ENCODE measurements at places on chromosomes 13 and 19. TPM values are rescaled to one million over a fixed set of nuclear protein-coding genes. Genes with fewer than 3 reads are reported as not detected.

- no peak for DNase-seq
These were observed 171.4 kb upstream of the GPC6 start for GRCh38 chr13:93055233-93055632.

DNA sequence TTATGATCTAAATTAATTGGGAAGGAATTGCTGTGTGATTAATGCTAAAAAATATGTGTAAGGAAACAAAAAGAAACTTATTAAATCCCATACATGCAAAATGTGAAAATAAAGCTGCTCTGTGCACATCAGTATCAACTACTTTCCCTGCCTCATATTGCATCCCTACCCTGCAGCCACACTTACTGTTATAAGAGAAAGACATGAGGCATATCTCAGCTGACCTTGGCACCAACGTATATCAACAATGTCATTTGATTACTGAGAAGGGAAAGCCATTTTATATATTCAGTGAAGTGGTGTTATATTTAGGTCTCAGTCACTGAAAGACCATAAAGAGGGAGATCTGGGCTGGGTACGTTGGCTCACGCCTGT lies 585.1 kb downstream of the GPC6 start:
- DNase-seq, result no peak

The SAMD4B gene
- 75.7 TPM for polyA plus RNA-seq

- no peak for DNase-seq
These were observed 5.7 kb upstream of the SHKBP1 start for GRCh38 chr19:40571005-40571318.

DNA sequence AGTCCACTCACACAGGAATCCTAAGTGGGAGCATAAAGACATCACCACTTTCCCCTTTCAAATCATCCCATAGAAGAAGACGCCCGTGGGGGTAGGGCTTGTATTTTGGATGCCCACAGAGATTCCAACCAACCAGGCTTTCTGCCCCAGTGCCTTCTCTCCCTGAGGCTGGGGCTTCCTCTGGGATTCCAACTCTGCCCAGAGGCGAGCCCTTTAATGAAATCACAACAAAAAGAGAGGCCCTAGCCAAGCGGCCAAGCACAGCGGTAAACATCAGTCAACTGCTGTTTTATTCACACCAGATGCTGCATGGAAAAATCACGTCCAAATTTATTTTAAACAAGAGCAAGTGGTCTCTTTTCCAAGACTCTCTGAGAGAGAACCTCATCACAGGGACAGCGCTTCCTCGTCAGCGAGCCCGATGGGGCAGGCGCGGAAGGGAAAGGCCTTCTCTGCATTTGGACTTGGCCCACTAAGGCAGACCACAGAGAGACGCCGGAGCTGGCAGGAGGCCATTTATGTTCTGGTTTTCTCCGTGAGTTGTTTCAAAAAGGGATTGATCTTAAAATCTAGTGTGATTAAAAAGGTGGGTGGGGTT lies 31.5 kb downstream of the ADPRHL1 start:
- no peak for DNase-seq

The CRX gene
- not detected for polyA plus RNA-seq

The SIGLEC8 gene
- polyA plus RNA-seq, result not detected

- no peak for DNase-seq
These were observed 9.4 kb downstream of the PCDH20 start for GRCh38 chr13:61406275-61406674.

DNA sequence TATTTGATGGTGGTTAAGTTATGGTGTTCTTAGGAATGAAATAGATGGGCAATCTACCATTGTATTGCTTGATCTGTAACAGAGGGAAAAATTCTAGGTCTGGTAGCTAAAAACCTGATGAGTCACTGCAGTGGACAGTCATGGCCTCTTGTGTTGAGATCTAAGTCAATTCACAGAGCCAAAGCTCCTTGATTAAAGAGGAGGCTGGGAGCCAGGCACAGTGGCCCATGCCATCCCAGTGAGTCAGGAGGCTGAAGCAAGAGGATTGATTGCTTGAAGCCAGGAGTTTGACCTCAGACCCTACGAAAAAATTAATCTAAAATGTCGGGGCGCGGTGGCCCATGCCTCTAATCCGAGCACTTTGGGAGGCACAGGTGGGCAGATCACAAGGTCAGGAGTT lies 67.1 kb upstream of the KPNA3 start:
- peak; percentile 77 for DNase-seq

The STARD13 gene
- 21.2 TPM for polyA plus RNA-seq

GRCh38 chr13:57601536-57601935 lies 30.0 kb upstream of the PCDH17 start:
- no peak for DNase-seq

The INAFM1 gene
- 2.9 TPM for polyA plus RNA-seq

DNA sequence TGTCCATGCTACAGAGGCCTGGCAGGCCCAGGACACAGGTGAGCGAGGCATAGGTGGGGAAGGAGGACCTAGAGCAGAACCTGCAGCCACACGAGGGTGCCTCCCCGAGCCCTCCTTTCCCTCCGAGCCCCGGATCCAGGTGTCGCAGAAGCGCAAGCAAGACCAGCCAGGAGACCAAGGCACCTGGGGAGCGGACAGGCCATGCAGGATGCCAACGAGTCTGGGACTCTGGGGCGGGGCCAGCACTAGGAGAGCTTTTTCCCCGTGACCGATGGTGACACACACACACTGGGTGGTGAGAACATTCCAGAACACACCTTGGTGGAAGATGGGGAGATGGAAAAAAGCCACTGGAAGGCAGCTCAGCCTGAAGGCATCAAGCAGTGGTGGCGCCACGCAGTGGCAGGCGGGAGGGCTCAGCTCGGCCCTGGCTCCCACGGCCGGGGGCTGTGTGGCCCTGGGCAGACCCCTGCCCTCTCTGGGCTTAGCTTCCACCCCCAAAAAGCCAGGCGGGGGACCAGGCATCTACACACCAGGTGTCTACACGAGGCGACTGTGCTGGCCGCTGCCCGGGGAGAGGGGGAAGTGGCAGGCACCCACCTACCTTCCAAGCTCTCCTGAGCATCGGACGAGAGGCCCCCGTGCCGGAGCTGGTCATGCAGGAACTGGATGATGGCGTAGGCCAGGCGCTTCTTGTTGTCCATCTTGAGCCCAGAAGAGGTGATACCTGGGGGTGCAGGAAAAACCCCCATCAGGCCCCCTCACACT lies 14.5 kb downstream of the SGTA start:
- DNase-seq, result no peak

The FBXL3 gene
- 22.0 TPM for polyA plus RNA-seq

DNA sequence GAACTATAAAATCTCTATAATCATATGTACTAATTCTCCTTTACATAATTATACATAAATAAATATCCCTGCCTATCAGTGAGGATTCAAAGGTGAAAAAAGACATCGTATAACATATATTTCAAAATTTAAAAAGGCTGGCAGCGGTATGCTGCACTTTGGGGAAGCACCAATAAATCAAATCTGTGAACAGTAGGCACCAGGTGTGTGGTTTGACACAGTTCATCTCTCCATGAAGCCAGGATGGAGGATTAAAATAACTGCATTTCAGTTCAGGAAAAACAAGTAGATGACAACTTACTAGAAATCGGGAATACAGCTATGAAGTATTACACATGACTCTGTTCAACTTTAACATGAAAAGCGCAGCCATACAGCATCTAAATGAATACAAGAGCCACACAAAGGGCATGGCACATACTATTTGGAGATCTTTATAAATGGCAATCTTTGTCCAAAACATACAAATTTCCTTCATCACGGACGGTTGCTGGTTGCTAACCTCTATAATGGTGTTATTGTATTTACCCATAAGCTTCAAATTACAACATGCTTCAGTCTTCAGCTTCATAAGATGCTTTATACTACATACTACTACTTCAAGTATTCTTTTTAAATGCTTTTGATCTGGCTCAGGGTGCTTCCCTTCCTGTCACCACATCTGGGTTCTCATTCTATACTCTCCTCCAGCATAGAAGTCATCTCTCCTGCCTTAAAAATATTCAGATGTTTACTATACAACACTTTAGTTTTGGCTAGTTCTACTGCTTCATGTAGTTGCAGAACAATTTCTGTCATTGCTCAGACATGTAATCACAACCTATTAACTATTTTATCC lies 128.7 kb downstream of the KLF12 start:
- no peak for DNase-seq

The PSG7 gene
- polyA plus RNA-seq, result 0.17 TPM

DNA sequence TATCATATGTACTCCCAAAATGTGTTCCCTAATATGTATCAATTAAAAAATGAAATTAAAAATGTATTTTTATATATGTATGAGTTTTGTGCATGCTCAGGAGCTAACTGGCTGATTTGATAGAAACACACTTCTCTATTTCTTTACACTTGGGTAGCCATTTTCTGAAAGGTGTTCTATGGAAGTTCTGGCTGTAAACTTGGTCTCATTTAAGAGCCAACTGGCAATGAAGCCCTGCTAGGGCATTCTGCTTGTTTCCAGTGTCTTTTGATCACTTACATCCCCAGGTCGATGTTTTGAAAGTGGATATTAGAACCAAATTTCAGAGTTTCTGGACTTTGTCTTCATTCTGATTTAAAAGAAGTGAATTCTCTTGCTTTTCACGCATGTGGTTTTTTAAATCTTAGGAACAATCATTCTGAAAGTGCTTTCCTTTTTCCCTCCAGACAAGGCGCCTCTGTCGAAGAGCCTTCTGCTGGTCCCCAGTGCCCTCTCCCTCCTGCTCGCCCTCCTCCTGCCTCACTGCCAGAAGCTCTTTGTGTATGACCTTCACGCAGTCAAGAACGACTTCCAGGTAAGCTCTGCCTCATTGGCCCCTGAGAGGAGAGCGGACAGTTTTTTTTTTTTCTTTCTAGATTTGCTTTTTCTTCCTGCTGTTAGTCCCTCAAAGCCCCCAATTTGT lies 20.1 kb downstream of the GPR18 start:
- DNase-seq, result no peak

DNA sequence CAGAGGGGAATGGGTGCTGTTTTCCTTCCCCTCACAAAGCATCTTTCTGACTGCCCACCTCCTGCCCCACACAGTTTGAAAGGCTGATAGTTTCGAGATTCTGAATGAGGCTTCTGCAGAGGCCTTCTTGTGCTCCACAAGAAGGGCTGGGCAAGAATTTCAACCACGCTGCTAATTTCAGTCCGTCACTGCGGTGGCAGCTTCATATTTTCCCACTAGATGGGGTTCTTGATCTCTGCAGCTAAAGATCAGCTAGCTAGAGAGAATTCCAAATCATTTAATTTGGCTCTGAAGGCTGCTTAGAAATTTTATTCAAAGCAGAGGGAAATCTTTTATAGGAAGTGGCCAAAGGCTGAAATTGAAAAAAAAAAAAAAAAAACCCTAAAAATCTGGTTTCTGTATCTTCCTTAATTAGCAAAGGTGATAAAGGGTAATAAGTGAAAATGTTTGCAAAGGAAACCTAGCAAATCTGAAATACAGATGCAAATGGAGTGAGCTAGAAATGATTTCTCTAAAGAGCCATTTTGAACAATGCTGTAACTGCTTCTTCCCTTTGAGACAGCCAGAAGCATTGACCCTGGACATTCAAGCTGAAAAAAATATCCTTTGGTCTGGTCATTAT lies 38.0 kb upstream of the C13orf42 start:
- no peak for DNase-seq

DNA sequence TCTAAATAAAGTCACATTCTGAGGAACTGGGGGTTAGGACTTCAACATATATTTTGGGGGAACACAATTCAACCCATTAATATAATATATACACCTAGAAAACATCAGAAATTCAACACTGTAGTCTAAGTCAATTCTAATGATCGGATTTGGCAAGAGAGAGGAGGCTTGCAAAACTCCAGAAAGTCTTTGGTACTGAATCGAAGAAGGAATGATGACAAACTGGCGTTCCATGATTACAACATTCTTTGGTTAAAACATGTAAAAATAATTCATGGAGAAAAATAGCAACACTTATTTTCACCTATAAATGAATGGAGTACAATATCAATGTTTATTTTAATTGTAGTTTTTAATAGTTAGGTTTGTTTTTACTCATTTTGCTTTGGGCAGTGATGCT lies 62.4 kb downstream of the MBNL2 start:
- no peak for DNase-seq

The RGS9BP gene
- 0.12 TPM for polyA plus RNA-seq

GRCh38 chr19:38204096-38204495 lies 19.9 kb downstream of the DPF1 start:
- DNase-seq, result no peak
